ENCODE measurements at places on chromosomes 5 and 9.

- no peak for DNase-seq
These were observed 341 bp downstream of the MXD3 start for GRCh38 chr5:177311392-177311722.

DNA sequence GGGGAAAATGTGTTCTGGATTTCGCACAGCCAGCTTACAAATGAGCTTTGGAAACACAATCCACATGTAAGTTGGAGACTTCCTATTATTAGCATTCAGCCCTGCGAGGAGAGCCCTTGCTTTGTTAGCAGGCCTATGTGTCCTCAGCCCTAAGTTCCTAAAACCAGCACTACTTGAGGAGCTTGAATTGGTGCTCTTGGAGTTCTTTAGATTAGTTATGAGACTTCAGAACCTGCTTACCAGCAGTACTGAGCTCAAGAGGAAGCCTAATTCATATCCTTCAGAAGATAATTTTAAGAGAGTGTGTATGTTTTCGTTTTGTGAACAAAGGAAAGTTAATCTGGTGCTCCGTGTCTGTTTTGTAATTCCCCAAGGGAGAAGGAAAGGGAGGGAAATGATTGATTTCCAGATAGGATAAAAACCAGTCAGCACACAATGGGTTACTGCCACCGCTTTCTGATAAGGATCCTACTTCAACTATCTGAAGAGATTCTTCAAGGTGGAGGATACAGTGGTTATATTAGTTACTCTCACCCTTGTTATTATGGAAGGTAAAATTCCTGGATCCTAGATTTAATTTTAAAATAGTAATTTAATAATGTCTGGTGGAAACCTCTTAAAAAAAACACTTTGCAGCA lies 35.2 kb downstream of the PIK3R1 start:
- no peak for DNase-seq

GRCh38 chr5:159341906-159342310 lies 11.6 kb upstream of the IL12B start:
- DNase-seq: no peak

GRCh38 chr9:72909428-72909827 lies 43.4 kb downstream of the ALDH1A1 start:
- no peak for DNase-seq

GRCh38 chr9:135338546-135338945 lies 141.0 kb upstream of the PPP1R26 start:
- DNase-seq: no peak

- DNase-seq: no peak
These were observed 879.8 kb upstream of the DMAC1 start for GRCh38 chr9:8679371-8679822.

DNA sequence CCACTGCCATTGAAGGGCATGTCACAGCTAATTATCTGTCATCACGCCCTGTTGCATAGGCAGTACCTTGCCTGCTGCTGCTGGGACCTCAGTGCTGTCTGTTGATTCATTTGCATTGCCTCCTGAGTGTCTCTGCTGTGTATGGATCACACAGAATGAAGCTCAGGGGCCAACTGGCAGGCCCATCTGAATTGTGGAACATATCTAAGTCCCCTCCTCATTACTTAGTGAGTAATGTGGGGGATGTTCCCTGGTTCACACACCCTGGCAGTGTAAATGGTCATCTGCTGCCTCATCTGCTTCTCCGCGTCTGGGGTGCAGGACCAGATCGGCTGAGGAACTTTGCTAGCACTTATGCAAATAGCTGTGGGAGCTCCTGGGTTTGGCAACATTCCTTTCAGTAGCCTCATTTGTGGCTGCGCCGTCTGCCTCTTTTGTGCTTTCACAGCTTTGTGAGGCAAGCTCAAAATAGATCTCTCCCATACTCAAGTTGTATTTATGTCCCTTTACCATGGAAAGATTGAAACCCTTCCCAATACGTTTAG lies 25.4 kb downstream of the TYRP1 start:
- DNase-seq: no peak

- DNase-seq: no peak
These were observed 6.6 kb downstream of the PCDH12 start for GRCh38 chr5:141951332-141951781.

GRCh38 chr9:116144038-116144437 lies 9.6 kb upstream of the PAPPA start:
- no peak for DNase-seq

DNA sequence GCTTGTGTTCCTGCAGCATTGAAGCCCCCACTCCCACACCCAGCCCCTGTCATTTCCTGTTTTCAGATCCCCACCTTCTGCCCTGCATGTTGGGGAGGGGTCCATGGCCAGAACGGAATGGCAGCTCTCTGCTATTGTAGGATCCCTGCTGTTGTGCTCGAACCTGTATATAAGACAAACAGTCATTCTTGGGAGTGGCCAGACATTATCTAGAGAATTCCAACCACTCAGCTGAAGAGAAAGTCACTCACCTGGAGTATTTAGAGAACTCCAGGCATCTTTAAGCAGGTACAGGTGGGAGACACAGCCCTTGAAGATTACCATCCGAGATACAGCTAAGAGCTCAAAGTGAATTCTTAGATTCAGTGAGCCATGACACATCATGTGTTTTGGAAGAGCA lies 96.1 kb downstream of the C9orf152 start:
- DNase-seq: no peak

DNA sequence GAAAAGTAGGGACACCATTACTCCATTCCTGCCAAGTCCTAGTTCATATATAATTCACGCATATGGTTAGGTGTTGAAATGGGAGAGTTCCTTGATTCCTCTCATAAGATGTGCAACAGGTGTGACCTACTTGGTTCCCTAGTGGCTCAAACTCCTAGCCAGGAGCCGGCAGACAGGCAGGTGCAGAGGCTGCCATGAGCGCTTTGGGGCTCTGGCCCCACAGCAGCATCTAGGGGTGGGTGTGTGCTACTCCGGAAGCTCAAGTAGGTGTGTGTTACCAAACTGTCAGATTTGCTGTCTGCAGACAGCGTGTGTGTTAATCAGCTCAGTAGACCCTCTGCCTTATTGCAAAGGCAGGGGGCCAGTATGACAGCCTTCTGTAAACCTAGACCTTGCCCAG lies 1652.4 kb upstream of the ACO1 start:
- DNase-seq: no peak

DNA sequence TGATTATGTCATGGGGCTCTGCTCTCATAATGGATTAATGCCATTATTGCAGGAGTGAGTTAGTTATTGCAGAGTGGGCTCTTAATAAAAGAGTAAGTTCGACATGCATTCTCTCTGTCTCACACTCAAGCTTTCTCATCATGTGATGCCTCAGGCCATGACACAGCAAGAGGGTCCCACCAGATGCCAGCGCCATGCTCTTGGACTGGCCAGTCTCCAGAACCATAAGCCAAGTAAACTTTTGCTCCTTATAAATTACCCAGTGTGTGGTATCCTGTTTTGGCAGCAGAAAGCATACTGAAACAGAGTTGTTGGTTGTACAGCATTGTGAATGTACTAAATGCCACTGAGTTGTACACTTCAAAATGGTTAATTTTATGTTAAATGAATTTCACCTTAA lies 138.1 kb downstream of the MYO10 start:
- no peak for DNase-seq

GRCh38 chr5:171486613-171487012 lies 67.2 kb downstream of the FGF18 start:
- DNase-seq: no peak

All from NCI-H2029 treated with DMSO at 0.1 percent for 48 hours (cell line).